ENCODE measurements at places on chromosomes 7 and 10. TPM values are rescaled to one million over a fixed set of nuclear protein-coding genes. Genes with fewer than 3 reads are reported as not detected.
A peak's percentile ranks its signal among the peaks of the same experiment; 100 is the strongest.

DNA sequence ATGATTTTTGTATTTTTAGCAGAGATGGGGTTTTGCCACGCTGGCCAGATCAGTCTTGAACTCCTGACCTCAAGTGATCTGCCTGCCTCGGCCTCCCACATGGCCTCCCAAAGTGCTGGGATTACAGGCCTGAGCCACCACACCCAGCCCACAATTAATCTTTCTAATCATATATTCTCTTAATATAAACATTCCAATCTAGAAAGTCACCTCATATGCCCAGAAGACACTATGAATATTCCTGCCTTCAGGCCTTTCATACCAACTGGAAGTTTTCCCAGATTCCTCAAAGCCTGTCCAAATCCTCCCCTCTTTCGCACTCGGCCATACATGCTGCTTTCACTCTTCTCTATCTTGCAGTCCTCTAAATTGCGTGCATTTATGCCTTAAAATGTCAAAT is 32.6 kb downstream of the PDZD8 start:
- H3K27me3 ChIP-seq: no peaks in the 10 kb centered on the region
- H3K4me1 ChIP-seq: peaks cover 21% of the 10 kb centered on the region
- H3K36me3 ChIP-seq: no peaks in the 10 kb centered on the region
- H3K27ac ChIP-seq: no peak overlapping the region
- no peak for DNase-seq
- no peak overlapping the region for H3K4me3 ChIP-seq

- H3K27ac ChIP-seq: no peak overlapping the region
- H3K4me1 ChIP-seq: no peaks in the 10 kb centered on the region
- no peak overlapping the region for H3K4me3 ChIP-seq
- no peak for DNase-seq
- no peaks in the 10 kb centered on the region for H3K36me3 ChIP-seq
- no peaks in the 10 kb centered on the region for H3K27me3 ChIP-seq
These were observed 549.0 kb downstream of the TCERG1L start for GRCh38 chr10:130762491-130762890.

DNA sequence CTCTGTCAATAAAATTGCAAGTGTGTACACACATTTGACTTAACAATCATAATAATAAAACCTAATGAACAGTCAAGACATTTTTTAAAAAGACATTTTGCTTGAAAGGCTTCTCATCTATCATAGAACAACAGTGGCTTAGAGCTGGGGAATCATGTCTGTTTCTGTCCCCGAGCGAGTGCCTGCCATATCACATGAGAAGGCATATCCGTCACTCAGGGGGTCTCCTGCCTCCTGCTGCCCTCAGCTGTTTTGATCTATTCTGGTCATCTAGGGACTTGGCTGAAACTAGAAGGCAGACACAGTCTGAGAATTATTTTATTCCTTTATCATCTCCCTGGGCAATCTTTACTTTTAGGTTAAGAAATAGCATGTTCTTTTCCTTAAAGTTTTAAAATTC is 278.7 kb upstream of the KLF6 start:
- no peak overlapping the region for H3K27ac ChIP-seq
- no peak overlapping the region for H3K4me3 ChIP-seq
- DNase-seq: no peak
- H3K36me3 ChIP-seq: no peaks in the 10 kb centered on the region
- H3K4me1 ChIP-seq: peaks cover 37% of the 10 kb centered on the region

DNA sequence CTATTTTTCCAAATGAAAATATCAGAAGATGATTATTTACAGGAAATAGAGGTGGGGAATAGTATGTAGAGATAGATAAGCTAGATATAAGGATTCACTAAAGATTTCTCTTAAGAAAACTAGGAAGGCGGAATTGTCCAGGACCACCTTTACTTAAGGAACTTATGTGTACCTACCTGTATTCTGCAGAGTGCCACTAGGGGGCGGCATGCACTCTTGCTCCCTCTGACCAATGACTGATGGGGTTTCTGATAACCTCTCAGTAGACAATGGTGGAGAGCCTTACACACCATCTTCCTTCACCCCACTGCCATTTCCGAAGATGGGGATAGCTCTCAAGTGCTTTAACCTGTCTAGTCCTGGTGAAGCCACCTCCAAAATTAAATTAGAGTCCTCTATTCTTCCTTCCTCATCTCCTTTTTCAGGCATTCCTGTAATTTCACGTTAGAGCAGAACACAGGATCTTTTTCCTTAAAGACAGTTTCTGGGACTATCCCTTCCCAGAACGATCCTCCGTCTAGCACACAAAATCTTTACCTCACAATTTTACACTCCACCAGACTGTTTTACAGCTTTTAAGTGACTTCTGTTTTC is 453.1 kb downstream of the SORCS1 start:
- no peak overlapping the region for H3K27ac ChIP-seq
- H3K4me1 ChIP-seq: no peaks in the 10 kb centered on the region
- no peaks in the 10 kb centered on the region for H3K27me3 ChIP-seq
- no peaks in the 10 kb centered on the region for H3K36me3 ChIP-seq

DNA sequence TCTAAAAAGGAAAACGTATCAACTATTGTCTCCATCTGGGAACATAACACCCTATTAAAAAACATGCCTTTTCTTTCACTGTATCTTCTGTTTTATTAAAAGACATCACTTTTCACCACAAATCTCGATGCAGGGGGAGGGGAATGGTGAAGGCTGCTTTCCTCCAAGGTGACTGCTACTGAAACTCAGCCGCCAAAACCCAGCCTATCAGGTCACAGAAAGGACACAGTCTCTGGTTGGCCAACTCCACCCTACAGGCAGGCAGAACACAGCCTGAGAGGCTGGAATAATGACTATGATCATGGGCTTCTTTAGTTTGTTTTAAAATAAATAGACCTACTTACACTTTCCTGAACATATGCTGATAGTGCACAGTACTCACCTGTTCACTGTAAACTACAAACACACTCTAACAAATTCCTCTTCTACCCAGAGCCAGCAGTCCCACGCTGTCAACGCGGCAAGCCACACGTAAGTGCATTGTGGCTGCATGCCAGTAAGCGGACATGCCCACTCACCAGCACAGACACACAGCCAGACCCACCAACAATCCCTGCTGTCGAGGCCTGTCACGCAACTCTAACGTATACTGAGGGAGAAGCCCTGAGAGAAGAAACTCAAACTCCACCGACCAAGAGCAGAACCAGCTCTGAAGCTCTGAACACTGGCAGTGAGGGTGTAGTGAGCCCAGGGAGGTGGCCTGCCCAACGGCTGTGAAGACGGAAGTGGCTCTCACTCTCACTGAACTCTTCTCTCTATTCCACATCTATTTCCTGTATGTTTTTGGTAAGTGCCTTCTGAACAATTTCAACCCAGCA is 41.8 kb downstream of the NCAPG2 start:
- H3K27ac ChIP-seq: peak overlapping the region; percentile 60
- H3K36me3 ChIP-seq: peaks cover 6% of the 10 kb centered on the region
- H3K4me1 ChIP-seq: peaks cover 3% of the 10 kb centered on the region

DNA sequence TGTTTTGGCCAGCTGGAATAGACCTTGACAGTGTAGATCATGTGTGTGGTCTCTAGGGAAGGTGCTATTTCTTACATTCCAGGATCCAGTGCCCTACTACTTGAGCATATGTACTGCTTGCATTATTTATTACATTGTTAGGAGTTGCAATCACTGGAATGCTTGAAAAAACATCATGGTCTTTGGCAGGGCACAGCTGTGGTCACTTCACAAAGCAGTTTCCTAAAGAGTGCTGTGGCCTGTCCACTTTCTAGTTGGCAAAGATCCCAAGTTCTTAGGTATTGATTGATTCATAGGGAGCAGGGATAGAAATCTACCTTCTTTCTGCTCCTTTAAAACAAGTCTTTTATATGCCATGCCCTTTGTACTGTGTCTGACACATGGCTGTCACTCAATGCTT is 4.6 kb downstream of the C7orf25 start:
- H3K4me1 ChIP-seq: peaks cover 9% of the 10 kb centered on the region
- no peak overlapping the region for H3K27ac ChIP-seq
- no peak for DNase-seq
- H3K4me3 ChIP-seq: no peak overlapping the region

- no peak overlapping the region for H3K4me3 ChIP-seq
- H3K27me3 ChIP-seq: no peaks in the 10 kb centered on the region
- H3K4me1 ChIP-seq: no peaks in the 10 kb centered on the region
- peaks cover 100% of the 10 kb centered on the region for H3K36me3 ChIP-seq
These were observed 32.7 kb downstream of the RBM28 start for GRCh38 chr7:128311013-128311412.

Gene CTTNBP2
- total RNA-seq: 0.89 TPM

Gene PPP1R17
- not detected for total RNA-seq

Gene DLX5
- 11.7 TPM for total RNA-seq

Gene FBXO24
- total RNA-seq: 0.37 TPM

Gene CHCHD3
- total RNA-seq: 40.2 TPM

Data from stomach (tissue), 19 donors.